Common myeloid progenitor, CD34-positive (primary cell): ENCODE measurements at places on chromosomes 6 and 20.
A peak's percentile ranks its signal among the peaks of the same experiment; 100 is the strongest.

DNA sequence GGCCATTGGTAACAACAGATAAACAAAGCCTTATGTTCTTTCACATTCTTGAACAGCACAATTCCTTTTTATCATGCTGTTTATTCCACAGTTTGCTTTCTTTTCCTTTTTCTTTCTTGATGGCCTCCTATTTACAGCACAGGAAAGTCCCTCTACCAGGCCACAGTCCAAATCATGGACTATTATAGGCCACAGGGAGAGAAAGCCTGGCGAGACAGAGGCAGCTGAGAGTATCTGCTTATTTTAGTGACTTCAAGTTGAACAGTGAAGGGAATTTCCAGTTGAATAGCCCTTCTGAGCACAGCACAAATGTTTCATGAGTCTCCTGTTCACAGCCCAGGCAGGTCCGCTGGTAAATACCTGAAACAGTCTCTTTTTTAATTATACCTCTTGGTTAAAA, 263.7 kb upstream of the ARID1B start:
- DNase-seq = no peak

GRCh38 chr20:23147647-23147963, 61.5 kb upstream of the CD93 start:
- no peak for DNase-seq

- DNase-seq = no peak
Observed at GRCh38 chr6:65448866-65449265, 258.2 kb downstream of the EYS start.

- peak; percentile 53 for DNase-seq
Observed at GRCh38 chr20:62707921-62708521, 615 bp upstream of the NTSR1 start.
